Lower lobe of right lung (tissue), 2 donors: ENCODE measurements at places on chromosomes 16 and 17.

GRCh38 chr17:44792276-44792675, 33.5 kb downstream of the ADAM11 start:
- DNase-seq = no peak

DNA sequence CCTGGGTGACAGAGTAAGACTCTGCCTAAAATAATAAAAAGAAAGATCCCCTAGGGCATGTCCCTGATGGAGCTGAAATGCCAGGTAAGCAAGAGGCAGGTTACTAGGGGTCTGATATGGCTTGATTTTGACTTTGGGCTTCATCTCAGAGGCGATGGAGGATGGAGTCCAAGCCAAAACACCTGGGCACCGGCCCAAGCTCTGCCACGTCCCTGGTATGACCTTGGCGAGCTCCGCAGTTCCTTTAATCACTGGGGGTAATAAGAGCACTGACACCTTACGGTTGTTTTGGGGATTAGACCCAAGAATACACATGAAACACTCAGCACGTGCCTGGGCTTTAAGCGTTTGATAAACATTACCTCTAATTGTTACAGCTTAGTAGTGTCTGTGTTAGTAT, 350.8 kb upstream of the HSBP1 start:
- DNase-seq = no peak

DNA sequence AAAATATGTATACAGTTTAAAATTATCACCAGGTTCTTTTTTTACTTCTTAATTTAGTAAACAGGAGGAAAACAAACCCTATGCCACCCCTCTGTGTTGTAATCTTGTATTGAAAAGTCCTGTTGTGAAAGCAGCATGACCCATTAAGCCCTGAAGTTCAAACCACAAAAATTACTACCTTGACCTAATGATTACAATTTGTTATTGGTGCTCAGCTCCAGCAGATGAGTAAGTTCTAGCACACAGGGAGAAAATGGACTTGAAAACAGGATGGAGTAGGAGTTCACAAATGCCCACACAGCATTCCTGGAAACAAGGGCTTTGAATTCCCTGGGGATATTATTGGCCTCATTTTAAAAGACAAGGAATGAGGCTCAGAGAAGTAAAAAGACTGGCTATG, 505.8 kb upstream of the ERCC4 start:
- DNase-seq = no peak

DNA sequence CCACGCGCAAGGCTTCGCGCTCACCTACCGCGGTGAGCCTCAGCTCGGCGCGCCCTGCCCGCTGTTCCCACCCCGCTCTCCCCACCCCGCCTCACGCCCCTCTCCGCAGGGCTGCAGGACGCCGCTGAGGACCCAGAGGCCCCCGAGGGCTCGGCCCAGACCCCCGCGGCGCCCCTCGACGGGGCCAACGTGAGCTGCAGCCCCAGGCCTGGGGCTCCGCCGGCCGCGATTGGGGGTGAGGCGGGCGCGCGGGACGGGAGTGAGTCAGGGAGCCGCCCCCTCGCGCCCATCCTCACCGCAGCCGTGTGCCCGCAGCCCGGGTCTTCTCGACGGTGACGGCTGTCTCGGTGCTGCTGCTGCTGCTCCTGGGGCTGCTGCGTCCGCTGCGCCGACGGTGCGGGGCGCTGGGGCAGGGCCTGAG, 1.9 kb upstream of the PAQR4 start:
- no peak for DNase-seq

GRCh38 chr17:44961921-44962350, 6.2 kb downstream of the C1QL1 start:
- no peak for DNase-seq

- no peak for DNase-seq
These were observed 13.7 kb downstream of the CAMKK1 start for GRCh38 chr17:3879186-3879585.

GRCh38 chr16:56506941-56507340, 12.9 kb downstream of the BBS2 start:
- DNase-seq = no peak

DNA sequence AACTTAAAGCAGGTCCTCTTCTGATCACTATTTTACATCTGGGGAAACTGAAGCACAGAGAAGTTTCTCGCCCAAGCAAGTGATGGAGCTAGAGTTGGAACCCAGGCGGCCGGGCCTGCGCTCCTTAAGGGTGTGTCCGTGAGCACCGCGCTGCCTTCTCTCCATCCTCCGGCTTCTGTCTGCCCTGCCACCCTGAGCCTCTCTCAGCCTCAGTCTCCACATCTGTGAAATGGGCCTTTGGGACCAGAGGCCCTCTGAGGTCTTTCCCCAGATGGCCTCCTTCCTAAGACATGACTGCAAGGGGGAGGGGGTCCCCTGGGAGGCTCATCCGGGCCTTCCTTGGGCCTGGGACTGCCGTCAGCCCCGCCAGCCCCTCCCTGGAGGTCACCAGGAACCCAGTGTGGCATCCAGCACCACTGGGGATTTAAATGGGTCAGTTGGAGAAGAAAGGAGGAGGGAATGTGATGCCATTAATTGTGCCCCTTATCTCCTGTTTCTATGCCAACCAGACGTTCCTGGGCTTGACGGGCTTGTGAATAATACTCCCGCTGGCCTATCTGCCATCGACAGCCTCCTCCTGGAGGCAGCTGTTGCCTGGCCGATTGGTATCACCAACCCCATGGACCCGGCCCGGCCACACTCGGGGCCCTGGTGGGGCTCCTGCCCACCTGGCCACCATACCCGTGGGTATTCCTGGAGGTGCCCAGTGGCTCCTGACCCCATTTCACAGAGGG, 5.1 kb downstream of the ZFPM1 start:
- no peak for DNase-seq

- DNase-seq = no peak
These were observed 35.3 kb downstream of the METRNL start for GRCh38 chr17:83114706-83115105.

DNA sequence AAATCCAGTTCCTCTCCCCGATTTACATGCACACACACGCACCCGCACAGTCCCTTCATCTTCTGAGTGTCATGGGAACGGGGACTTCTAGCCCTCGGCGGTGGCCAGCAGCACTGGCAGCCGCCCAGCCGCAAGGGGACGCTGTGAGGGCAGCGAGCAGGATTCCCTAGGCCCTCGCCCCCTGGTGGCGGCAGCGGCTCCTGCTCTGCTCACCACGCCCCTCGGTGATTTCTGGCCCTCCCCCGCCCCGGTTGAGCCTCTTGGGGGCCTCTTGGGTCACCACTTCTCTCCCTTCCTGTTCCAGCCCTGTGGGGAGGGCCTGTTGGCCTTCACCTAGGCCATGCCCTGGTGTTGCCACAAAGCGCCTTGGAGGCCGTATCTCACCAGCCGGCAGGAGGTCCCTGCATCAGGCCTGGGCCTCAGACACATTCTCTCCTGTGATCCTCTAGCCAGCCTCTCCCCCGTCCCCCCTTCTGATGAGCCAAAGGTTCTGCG, 75.2 kb upstream of the KSR1 start:
- DNase-seq = peak; percentile 86

DNA sequence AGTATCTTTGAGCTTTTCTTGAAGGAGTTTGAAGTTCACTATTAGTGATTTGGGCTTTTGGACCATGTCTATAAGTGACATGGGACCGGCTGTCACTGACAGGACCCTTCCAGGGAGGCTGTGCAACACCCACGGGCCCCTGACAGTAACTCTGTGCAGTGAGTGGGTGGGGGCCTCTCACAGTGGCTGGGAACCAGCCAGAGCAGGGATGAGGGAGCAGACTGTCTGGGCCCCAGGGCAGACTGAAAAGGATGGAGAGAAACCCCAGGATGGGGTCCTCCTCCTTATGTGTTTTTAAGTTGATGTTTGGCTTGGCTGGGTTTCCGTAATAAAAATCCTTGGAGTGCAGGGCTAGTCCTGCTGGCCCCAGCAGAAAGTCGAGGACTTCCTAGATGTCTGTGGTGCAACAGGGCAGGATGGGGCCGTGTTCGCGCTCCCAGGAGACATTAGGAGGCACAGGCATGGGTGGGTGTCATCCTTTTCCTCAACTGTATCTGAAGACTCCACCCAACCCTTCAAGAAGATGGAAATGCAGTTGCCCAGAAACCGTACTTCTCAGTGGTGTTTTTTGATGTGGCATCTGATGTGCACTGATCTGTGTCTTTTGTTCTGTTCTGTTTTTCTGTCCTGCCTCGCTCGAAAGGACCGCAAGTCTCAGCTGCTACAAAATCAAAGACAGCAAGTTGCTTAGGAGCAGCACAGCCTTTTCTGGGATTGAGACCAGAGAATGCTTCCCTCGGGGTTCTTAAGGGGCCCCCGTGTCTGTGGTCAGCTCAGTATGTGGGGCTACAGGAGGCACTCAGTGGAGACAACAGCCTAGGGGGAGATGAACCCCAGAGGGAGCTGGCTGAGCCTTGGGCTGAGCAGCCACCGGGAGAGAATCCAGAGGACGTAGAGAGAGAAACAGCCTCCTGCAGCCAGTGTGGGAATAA, 24.2 kb downstream of the PLD6 start:
- no peak for DNase-seq

GRCh38 chr17:5111402-5112204, at the start of gene ZNF232:
ZNF232 (minus strand) TSS chr17:5111878; CDS start chr17:5111822, 56 bp downstream.
- DNase-seq = peak; percentile 97

GRCh38 chr17:10139577-10139976, 58.8 kb downstream of the GAS7 start:
- no peak for DNase-seq

DNA sequence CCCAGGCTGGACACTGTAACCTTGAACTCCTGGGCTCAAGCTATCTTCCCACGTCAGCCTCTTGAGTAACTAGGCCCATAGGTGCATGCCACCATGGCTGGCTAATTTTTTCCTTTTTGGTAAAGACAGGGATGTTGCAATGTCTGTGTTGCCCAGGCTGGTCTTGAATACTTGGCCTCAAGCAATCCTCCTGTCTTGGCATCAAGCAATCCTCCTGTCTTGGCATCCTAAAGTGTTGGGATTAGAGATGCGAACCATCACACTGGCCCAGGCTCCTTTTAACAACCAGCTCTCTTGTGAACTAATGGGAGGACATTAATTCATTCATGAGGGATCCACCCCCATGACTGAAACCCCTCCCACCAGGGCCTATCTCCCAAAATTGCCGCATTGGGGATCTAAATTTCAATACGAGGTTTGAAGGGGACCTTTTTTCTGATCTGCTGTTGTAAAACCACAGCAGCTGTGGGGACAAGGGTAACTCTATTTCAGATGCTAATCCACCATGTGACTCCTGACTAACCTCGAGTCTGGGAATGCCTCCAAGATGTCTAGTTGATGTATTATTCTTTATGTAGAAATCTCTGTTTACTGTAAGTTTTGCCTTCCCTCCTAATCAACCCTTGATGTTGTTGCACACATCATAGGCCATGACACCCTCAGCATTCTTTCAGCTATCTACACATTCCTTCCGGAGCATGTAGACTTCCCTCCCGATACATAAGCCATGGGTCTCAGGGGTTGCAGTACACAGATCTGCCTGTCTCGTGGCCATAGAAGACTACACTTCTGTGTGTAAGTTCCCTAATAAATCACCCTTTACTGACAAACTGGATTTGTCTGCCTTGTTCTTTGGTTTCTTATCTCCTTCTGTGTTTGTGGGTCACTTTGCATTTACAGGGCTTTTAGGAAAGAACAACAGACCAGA, 37.6 kb downstream of the RNF112 start:
- DNase-seq = no peak

DNA sequence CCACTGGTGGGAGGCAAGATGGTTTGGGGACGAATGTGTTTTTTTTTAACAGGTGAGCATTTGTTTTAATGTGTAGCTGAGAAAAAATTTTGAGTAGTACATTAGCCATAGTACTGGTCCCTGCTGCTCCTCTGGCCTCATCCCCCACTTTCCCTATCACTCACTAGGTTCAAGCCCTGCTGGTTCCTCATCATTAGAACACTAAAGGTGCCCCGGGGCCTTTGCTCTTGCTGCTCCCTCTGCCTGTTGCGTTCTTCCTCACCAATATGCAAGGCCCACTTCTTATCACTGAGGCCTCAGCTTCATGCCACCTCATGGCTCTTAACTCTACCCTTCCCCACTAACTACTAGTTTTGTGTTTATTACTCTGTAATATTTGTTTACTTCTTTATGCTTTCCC, 74.5 kb downstream of the GNAO1 start:
- DNase-seq = no peak

- no peak for DNase-seq
These were observed 346.0 kb downstream of the GRIN2A start for GRCh38 chr16:9836118-9836736.

GRCh38 chr17:16272111-16272840, 55.3 kb downstream of the PIGL start:
- no peak for DNase-seq

DNA sequence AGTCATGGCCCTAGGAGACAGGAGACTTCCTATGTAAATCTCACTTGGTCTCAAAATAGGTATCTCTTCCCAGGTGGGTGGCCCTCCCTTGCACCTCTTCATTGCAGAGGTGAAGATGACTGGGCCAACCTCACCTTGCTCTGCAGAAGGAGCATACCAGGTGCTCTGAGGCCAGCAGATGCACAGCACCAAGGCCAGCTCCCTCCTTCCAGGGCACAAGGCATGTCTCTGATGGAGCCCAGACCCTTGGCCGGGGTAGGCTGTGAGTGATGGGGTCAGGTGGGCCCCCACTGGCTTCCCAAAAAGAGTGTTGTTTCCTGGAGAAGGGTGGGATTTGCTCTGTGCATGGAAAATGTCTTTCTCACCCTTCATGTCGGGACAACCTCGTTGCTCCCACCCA, 12.8 kb downstream of the CACNG5 start:
- DNase-seq = no peak

DNA sequence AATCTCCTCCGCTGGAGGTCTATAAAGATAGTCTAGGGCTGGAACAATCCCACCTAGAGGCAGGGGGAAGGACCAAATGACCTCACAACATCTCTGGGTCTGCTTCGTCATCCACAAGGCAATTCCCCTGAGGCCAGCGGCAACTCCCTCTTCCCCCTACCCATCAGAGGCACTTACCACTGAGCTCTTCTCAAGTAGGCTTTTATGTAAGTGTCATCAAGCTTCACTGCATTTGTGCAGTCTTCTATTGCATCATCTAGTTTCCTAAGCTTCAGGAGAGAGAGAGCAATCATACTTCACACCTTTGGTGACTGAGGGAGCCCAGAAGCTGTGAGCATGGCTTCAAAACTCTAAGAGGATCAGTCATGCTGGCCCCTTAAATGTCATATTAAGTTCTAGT, 21.0 kb downstream of the CNP start:
- no peak for DNase-seq

- no peak for DNase-seq
These were observed 24.6 kb downstream of the C16orf90 start for GRCh38 chr16:3470723-3471122.
